ENCODE measurements at places on chromosomes 11 and 22.

- DNase-seq = no peak
These were observed 1441.8 kb downstream of the TBC1D22A start for GRCh38 chr22:48204296-48204695.

GRCh38 chr22:21938071-21938822 lies 14.4 kb downstream of the PPM1F start:
- DNase-seq = peak; percentile 96

DNA sequence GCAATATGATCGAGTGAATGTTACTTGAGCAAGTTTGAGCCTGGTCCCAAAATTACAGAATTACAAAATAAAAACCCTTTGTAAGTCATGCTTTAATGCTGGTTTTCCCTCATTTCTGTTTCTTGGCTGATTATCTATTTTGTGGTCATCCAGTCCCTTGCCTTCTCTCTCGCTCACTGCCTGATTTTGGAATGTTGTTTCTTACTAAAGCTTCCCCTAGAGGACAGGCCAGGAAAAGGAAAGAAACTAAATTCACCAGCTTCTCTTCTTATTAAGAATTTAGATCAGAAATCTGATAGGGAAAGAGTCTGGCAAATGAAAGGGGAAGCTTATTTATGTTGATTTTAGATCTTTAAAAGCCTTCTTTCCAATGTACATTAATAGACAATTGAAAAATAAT lies 16.6 kb upstream of the BDNF start:
- no peak for DNase-seq

DNA sequence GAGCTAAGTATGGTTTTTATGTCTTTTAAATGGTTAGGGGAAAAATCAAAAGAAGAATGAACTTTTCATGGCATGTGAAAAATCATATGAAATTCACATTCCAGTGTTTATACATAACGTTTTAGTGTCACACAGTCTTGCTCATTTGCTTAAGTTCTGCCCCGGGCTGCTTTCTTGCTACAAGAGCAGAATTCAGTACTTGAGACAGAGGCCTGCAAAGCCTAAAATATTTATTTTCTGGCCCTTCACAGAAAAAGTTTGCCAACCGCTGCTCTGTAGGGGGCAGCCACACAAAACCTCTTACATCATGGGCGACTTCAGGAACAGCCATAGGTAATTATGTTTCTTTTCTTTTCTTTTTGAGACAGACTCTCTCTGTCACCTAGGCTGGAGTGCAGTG lies 1.0 kb upstream of the ATG2A start:
- DNase-seq = no peak

DNA sequence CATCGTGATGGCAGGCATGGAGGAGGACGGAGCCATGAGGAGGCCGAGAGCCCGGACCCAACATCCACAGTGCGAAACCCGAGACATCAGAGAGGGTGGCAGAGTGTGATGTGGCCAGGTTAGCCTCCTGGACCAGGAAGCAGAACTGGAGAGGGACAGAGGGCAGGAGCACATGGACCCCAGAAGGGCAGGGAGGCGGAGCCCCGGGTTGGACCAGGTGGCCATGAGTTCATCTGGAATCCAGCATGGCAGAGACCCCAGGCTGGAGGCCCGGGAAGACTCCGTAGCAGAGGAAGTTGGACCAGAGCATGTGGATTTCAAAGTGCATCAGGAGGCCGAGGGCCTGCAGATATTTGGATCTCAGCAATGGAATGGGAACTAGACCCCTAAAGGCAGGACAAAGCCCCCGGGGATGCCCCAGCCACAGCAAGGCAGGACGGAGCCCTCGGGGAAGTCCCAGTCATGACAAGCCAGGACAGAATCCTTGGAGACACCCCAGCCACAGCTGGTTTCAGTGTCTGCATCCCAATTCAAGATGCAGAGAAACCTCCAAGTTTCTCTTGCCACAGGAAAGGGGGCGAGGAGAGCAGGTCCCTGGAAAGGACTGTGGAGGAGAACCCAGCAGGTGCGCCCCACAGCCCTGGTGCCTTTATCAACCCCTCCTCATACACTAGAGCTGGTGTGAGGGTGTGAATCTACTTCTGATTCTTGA lies 1393.4 kb downstream of the BRD1 start:
- no peak for DNase-seq

DNA sequence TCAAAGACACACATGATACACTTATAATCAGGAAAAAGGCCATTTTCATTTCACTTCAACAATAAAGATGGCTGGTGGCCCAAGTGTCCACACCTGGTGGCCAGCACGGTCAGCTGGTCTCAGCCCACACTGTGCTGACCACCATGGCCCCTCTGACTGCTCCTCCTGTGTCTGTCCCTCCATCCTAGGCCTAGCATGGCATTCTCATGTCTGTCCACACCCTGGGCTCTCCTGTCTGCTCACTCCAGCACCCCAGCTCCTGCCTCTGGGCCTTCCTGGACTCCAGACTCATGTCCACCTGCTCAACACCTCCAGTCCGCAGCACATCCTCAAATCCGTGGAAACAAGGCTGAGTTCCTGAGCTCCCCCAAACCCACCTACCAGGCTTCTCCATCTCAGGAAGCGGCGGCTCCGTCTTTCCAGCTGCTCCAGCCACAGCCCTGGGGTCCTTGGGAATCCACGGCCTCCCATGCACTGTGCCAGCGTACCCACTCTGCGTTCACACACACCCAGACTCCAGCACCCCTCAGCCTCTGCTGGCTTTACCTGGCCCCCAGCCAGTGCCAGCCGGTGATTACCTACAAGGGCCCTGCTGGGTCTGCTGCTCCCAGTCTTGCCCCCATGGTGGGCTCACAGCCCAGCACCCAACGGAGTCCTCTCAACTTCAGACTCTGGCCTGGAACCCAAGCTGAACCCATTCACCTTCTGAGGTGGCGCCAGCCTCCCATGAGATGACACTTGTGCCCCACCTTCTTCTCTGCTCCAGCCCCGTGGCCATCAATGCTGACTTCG lies 13.9 kb downstream of the SIRT3 start:
- DNase-seq = no peak

GRCh38 chr22:26679003-26679629 lies 21.7 kb downstream of the MIAT start:
- peak; percentile 78 for DNase-seq

DNA sequence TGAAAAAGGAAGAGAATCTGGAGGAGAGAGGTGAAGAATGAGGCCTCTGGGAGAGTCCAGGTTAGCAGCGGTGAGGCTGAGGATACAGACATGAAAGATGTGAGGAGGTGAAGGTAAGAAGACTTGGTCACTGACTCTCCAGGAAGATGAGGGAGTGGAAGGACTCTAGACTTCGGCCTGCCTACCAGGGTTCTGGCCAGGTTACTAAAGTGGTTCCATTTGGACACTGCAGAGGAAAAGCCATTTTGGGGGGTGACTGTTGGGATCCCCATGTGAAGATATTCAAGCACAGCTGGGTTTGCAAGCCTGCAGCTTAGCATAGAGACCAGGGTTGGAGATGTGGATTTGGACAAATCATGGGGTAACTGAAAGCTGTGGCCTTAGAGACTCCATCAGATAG lies 7.8 kb downstream of the DCHS1 start:
- DNase-seq = no peak

DNA sequence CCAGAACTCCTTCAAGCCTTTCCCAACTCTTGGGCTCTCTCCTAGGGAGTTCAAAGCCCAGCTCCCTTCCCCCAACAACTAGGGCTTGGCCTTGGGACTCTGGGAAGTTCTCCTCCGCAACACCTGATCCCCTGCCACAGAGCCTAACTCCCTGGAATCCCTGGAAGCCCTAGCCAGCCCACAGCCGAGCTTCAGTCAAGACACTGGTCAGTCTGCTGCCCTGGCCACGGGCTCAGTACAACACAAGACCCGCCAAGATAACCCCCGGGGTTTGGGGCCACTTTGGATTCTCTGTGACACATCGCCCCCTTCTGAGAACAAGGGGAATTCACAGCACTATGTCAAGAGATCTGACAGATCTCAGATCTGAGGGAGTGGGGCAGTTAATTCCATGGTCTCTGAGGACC lies 58.3 kb downstream of the SLC22A12 start:
- DNase-seq = no peak

DNA sequence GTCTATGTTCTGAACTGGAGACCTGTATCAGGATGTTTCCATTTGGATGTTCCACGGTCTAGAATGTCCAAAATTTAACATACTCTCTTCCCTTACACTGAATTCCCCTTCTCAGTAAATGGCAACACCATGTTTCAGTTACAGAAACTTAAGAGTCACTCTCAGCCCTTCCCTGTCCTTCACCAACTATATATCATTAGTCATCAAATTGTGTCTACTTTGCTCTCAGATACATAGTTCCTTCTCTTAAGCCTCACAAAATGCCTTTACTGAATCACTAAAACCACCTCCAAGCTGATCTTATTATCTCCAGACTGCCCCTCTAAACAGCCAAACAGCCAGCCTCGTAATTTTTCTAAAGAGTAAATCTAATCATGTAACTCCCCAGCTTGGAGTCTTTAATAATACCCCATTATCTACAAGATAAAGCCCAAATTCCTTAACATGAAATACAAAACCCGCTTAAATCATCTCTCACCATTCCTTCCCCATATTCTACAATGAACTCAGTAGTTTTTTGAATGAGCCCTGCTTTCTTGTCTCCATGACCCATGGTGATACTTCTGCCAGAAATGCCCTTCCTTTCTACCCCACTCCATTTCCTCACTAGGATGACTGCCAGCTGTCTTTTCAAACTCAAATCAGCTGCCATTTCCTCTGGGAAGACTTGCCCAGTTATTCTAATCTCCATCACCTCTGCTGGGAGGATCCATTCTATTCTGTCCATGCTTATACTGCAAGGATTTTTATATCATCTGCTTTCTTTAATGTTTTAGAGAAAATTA lies 102.7 kb upstream of the ARHGAP42 start:
- DNase-seq = no peak

DNA sequence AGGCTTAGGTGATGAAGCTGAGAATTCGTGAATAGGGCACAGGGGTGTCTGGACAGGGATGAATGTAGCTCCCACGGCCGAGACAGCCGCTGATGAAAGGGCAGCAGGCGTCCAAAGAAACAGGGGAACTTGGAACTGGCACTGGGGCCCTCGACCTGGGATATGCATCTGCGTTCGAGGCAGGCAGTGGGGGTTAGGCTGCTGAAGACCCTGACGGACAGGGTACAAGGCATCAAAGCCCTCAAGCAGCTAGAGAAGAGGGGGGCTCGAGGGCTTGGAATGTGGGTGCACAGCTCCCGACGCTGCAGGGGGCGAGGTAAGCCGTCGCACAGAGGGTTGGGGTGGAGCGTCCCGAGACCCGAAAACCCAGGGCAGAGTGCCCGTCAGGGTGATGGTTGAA lies 6.9 kb upstream of the SYT8 start:
- no peak for DNase-seq

All from stimulated activated CD4-positive, alpha-beta T cell treated with anti-CD3 and anti-CD28 coated beads, Interleukin-2, amount 100 ng/mL, for 24 hours (primary cell).